ENCODE measurements at places on chromosomes 3 and 15. TPM values are rescaled to one million over a fixed set of nuclear protein-coding genes. Genes with fewer than 3 reads are reported as not detected.

GOLGA8T gene
- 0.19 TPM for polyA plus RNA-seq

C15orf62 gene
- polyA plus RNA-seq, result 0.36 TPM

DNA sequence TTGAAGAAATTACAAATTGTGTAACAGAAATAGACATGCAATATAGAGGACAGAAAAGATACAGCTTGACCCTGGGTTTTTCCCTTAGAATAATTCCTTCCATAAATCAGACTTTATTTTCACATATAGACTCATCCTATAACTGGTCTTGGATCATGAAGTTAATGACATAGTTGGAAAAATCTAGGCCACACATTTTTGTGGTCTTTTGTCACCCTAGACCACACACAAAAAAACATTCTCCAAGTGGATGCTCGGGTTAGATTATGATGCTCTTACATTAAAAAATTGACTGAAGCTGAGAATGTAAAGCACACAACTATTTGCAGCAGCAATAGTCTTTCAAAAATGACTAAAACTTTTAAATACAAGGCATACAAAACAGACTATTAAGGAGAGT is 7.5 kb upstream of the PLA2G4D start:
- peaks cover 3% of the 10 kb centered on the region for H3K27me3 ChIP-seq
- H3K4me3 ChIP-seq, result no peak overlapping the region
- no peaks in the 10 kb centered on the region for H3K4me1 ChIP-seq

GRCh38 chr15:39704235-39704634 is 78.4 kb downstream of the FSIP1 start:
- H3K27me3 ChIP-seq, result no peaks in the 10 kb centered on the region
- no peak for DNase-seq
- no peaks in the 10 kb centered on the region for H3K36me3 ChIP-seq
- H3K4me1 ChIP-seq, result no peaks in the 10 kb centered on the region

DNA sequence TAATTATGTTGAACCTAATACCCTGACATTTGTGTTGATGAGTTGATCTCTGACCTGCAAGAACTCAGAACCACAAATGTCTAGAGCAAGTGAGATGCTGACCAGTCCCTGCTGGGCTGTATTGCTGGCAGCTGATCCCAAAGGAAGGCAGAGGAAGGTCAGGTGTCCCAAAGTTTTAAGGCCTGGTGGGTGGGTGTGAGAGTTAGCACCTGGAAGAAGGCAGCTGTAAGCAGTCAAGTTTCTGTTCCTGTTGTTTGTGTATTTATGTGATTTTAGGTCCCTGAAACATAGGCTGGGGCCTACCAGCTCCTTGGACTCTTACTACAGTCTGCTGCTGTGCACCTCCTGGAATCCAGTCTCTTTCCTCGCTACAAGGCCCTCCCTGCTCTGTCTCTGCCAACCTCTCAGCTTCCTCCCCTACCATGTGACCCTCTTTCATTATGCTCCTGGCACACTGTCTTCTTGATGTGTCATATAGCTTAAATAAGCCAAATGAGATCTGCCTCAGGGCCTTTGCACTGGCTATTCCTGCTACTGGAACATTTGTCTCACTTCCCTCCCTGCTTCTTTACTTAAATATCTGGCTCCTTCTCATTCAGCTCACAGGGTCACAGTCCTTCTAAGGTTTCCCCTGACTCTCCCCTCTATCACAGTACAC is 31.0 kb upstream of the ATOSA start:
- peak overlapping the region; percentile 81 for H3K27ac ChIP-seq
- no peaks in the 10 kb centered on the region for H3K4me1 ChIP-seq
- no peak overlapping the region for H3K4me3 ChIP-seq
- DNase-seq, result no peak
- H3K36me3 ChIP-seq, result no peaks in the 10 kb centered on the region

All from spleen (tissue), 13 donors.